GM03348 (cell line): ENCODE measurements at places on chromosomes 1 and 21.

DNA sequence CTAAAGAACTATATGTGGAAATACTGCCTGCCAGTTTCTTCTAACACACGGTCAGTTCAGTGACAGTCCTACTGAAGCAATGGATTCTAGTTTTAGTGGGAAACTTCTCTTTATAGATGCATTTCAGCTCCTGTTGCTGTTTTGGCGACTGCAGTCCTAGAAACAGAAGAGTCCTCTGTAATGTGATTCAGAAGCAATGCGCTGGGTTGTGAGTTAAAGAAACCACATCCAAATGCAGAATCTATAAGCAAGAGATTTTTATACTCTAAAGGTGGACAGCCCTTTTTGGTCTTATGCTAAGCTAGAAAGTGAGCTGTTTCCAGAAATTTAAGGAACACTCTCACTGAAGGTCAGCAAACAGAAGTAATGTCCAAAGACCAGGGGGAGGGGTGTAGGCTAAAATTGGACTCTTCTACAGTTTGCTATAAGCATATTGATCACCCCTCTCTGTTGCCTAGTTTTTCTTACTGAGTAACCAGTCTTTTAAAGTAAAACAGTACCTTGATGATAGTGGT is 30.8 kb downstream of the DUSP10 start:
- no peak for DNase-seq

GRCh38 chr1:58874757-58875755 is 91.2 kb upstream of the JUN start:
- peak; percentile 60 for DNase-seq

DNA sequence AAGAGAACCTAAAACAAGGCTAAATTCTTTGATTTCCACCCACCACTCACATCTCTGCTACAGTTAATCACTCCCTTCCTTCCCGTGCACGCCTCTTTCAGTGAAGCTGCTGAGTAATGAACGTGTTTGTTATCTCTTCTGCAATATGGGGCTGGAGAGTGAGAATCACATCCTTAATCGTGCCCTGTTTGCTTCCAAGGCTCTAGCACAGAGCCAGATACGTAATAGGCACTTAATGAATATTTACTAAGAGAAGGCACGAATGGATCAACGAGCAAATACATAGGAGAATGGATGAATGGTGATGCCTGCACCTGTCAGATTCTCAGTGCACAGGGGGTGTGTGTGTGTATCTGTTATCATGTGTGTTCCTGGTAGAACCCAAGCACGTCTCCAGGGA is 22.1 kb upstream of the FAM43B start:
- no peak for DNase-seq

DNA sequence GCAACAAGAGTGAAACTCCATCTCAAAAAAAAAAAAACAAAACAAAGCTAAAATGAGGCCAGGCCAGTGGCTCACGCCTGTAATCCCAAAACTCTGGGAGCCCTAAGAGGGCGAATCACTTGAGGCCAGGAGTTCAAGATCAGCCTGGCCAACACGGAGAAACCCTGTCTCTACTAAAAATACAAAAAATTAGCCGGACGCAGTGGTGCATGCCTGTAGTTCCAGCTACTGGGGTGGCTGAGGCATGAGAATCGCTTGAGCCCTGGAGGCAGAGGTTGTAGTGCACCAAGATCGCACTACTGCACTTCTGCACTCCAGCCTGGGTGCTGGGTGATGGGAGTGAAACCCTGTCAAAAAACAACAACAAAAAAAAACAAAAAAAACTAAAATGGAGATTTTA is 191.2 kb upstream of the SGIP1 start:
- DNase-seq = no peak

DNA sequence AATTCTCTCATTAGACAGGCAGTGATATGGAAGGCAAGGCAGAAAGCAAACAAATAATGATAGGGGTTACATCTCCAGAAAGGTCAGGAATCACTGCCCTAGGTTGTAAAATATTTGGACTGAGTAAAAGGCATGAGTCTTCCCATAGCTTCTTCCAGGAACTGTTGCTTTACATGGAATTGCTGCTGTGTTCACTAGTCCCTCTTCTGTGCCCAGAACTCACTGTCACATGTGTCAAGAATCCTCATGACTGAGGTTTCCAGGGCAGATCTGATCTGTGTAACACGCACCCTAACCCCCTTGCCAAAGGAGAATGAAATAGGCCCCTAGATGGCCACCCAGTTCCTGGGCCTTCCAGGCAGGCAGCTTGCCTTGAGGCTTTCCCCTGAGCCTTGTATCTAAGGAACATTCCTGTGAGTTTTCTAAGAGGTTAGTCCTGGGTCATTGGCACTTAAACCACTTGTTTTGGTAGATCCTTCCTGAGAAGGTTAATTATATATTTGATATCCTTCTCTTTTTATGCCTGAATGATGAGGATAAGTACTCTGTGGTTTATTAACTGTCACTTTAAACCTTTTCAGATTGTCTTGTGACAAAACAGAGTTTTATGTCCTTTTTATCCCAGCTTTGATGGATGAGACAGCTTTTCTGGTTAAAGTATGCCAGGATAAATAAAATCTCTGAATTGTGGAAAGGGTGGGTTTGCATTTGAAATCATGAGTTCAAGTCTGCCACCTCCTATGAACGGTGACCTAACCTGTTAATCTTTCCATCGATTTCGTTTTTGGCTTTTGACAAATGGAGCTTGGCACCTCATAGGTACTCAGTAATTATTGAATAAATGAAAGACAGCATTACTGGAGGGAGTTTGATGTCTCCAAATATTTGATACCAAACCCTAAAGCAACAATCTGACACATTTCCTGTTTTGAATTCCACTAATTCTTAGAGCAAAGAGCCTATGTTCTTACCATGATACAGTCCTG is 163.3 kb downstream of the DHRS3 start:
- peak; percentile 61 for DNase-seq

DNA sequence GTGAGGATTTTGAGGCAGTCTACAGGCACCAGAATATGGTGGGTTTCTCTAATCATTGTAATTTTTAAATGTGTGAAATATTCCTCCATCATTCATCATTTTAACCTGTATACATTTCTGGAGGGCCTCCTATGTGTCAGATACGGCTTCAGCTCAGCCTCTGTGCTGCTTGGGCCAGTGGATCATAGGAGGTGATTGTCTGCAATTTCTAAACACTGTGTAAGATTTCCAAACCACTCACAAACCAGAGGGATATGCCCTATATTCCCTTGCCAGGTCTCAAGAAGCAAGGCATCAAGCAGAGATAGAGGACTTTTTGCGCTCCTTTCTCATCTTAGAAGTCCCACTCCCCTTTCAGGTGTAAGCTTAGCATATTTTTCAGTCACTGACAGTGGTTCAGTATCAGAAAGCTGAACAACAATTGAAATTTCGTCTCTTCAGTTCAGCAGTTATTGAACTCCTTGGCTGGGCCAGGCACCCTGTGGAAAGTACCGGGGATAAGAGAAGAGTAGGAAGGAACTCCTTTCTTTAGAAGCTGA is 190.9 kb downstream of the NFIA start:
- DNase-seq = no peak

GRCh38 chr1:47608296-47608875 is 170.5 kb downstream of the FOXD2 start:
- no peak for DNase-seq

DNA sequence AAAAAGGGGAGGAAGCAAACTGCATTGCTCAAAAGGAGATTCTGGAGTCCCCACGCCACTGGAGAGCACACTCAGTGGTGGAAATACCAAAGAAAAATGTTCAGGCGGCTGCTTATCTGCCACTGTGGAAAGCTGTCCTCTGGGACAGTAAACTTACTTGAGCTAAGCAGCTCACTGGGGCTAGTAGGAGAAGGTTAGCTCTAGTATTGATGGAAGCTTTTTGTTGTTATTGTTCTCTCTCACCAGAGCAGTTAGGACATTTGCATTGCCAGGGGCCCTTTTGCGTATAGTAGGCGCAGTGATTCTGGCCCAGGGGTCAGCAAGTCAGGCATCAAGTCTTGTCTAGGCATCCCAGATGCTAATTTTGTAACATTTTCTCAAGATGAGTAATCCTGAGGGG is 15.6 kb downstream of the BACE2 start:
- DNase-seq = no peak

- DNase-seq = peak; percentile 96
Observed at GRCh38 chr1:234610061-234610665, at the start of gene IRF2BP2. Gene IRF2BP2 (minus strand): TSS chr1:234610178. CDS start chr1:234609494, 684 bp downstream.

DNA sequence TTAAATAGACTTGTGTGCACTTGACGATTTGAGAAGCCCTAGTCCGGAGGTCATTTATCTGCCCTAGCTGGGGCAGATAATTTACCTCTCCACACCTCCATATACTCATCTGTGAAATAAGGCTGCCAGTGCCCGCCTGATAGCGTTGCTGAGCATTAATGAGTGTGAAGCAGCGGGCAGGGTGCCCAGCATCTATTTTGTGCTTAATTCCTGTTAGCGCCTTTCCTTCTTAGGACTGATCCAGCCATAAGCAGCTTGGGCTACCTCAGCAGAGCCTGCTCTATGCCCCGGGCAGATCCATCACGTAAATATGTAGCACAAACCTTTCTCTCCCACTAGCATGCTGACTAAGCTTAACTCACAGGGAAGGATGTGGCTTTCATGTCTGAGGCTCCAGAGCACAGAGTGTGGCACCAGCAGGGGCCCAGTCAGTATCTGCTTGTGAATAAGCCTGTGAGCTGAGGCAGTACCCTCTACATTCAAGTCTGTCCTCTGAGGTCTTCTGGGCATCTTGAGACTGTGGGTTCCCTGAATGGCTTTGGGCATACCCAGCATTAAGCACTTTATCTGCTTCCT is 21.5 kb upstream of the RNF187 start:
- no peak for DNase-seq

GRCh38 chr1:53372501-53372951 is 44.7 kb upstream of the LRP8 start:
- no peak for DNase-seq

GRCh38 chr1:203390298-203390697 is 39.4 kb upstream of the FMOD start:
- no peak for DNase-seq

- DNase-seq = no peak
Observed at GRCh38 chr1:89298461-89298860, 25.8 kb upstream of the GBP5 start.

DNA sequence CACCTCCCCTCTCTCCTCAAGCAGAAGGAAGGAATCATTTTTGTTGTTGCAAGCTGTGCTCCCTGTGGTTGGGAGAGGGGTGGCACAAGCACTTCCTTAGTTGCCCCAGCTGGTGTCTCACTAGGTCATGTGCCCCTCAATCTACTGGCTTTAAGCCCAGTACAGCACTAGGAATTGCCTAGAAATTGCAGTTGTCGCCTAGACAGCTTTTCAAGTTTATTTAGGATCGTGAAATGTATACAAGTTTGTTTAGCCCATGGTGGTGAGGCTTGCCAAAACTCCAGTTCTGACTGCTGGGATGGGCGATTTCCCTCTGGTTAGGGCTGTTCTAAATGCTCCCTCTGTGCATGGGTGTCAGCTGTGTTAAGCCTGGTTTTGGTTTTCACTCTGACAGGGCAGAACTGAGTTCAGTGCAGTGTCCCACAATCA is 126.8 kb upstream of the ZNF644 start:
- no peak for DNase-seq

DNA sequence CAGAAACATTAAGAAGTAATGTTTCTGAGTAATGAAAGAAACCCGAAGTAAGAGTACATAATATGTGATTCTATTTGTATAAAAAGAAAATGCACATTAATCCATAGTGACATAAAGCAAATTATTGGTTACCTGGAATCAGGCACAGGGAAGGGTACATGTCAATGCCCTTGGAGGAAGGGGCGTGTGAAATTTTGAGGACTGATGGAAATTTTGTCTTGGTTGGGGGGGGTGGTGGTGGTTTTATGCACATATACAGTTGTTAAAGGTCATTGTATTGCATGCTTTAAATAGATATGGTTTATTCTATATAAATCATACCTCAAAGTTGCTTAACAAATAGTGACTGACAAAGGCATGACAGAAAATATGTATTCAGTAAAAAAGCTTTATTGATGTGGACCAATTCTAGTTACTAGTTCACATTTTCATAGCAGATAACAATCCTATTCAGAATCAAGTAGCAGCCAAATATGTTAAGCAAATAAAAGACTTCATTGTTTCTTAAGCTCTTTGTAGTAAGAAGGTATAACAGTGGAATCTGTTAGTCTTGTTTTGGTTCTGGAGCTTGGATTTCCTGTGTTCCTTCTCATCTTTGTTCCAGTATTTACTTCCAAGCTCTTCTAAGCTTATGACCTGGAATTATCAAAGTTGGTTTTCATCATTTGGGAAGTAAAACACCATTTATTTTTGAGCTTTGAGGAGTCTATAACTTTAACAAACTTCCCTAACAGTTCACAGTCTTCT is 15.1 kb downstream of the BACH1 start:
- no peak for DNase-seq

GRCh38 chr21:35138665-35139381 is 89.7 kb upstream of the RUNX1 start:
- DNase-seq = peak; percentile 27

DNA sequence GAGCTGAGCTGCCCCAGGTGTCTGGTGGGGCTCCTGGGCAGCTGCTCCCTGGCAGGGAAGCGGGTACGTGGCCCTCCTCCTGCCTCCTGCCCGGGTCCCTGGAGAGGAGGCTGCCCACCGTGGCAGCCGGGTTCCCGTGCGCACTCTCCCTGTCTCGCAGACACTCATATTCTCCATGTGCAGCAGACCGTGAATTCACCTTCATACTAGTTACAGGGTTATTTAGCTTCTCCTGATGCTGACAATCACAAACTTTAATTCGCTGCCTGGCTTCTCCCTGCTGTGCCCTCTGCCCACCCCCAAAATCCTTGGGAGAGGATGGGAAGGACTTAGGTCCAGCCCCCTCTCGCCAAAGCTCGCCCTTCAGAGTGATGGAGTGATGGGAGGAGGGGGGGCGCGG is 95.3 kb downstream of the CASZ1 start:
- no peak for DNase-seq

DNA sequence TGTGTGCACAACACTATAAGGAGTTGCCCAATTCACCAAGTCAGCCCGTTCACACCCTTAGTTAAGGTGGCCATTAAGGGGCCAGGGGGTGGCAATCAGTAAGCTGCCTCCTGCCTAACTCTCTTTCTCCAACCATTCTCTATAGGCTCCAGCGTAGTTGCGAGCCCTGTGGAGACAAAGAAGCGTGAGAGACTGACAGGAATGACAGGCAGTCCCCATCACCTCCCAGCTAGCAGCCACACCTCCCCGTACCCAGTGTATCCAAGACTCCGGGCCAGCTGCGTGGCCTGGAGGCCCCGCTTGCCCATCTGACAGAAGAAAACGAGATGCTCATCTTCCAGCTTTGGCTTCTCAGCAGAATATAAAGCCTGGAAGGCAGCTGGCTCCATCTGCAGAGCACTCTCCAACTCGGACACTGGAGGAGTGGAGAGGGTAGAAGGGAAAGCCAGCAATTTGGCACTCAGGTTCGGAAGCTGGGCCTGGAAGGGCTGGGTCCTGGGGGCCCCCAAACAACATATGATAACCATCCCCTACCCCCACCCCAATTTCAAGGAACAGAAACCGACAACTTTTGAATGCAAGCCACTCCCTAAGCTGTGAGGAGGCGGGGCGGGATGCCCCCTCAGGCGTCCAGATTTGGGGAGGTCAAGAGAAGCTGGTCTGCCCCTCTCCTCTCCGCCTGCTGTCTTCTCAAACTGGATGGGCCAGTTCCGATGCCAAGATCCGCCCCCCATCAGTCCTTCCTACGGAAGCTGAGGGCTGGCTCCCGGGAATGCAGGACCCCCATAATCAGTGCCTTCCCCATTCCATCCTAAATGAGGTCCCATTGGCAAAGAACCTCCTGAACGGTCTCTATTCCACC is 872 bp downstream of the TSTD1 start:
- no peak for DNase-seq
